DND-41 (cell line): ENCODE measurements at places on chromosomes 1 and 21.
A peak's percentile ranks its signal among the peaks of the same experiment; 100 is the strongest.

DNA sequence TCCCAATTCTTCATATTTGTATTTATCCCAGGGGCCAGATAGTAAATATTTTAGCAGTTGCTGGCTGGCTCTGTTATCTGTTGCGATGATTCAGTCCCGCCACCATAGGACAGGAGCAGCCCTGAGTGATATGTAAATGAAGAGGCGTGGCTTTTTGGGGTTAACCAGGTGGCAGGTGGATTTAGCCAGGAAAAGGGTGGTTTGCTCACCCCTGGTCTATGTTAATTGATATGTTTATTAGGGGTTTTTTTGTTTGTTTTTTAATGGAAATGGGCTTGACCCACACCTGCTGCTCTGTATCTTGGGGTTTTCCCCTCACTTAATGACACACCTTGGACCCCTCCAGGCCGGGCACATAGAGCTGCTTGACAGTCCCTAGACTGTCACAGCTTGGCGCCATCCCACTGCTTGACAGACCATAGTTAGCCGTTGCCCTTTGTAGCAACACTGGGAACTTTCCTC lies 62.8 kb downstream of the PIK3CD start:
- DNase-seq: no peak

GRCh38 chr1:204996981-204997380 lies 46.0 kb upstream of the CNTN2 start:
- no peak for DNase-seq

DNA sequence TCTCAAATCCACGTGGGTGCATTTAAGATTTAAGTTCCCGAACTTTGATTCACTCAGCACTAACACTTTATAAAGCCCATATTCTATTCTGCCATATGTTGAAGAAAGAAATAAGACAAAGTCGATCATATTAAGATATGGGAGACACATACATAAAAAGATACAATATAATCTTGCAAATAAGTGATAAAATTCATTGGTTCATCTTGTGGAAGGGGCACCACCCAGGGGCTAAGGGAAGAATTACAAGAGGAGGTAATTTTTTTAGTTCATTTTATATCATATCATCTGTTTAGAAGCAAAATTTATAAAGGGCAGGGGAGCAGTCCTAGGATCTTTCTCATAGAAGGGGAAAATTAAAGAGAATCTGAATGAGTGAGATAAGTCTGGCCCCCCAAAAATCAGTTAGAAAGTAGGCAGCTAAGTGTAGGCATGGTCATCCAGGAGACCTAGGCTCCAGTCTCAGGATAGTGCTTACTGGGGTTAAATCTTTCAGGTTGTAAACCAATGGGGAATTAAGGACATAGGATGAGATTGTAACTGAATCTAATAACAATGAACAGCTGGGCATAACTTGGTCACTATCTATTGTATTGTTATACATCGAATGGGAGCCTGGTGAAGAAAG lies 124.2 kb upstream of the L1TD1 start:
- DNase-seq: no peak

- no peak for DNase-seq
These were observed 11.5 kb upstream of the SLC9A1 start for GRCh38 chr1:27166351-27166802.

- DNase-seq: peak; percentile 16
These were observed 3.7 kb downstream of the CCDC24 start for GRCh38 chr1:43994794-43995790.
